ENCODE measurements at places on chromosomes 7 and 10.

DNA sequence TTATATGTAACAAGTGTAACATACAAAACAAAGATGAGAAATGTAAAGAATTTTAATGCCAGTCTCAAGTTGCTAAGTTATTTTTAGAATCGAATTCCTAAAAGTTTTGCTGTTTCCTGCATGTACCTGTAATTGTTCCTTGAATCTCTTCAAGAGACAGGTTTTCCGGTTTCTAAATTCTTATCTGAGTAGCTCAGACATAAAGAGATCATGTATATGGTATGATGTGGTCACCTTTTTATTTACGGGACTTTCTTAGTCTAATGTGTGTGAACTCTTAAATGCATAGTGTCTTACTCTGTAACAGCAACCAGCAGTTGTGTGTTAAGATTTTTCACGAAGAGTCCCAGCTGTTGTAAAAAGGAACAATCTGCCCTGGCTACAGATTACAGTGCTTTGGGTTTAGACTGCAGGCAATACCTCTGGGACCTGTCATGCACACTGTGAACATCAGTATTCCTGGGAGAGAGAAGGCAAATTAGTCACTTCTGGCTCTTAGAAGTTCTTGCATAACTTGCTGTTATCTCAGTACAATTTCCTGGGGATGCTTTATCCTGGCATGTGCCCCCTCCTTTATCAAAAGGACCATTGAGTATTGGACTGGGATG is 263.4 kb downstream of the BICC1 start:
- no peak for DNase-seq

- DNase-seq: no peak
Measured at GRCh38 chr10:983971-984655, 4.1 kb upstream of the GTPBP4 start.

DNA sequence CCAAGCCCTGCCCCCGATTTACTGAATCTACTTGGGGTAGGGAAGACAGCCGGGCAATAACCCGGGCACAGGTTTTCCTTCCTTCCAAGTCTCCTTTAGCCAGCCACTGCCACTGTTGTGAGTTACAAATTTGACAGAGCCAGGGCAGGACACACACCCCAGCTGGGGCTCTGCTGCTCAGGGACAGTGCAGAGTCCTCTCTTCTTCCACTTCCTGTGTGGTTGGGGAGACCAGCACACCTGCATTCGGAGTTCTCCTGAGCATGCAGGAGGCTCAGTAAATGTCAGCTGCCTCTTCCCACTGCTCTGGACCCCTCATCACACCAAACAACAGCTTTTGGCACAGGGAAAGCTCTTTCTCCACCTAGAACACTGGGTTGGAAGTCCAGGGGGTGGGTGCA is 21.3 kb downstream of the CHST15 start:
- no peak for DNase-seq

DNA sequence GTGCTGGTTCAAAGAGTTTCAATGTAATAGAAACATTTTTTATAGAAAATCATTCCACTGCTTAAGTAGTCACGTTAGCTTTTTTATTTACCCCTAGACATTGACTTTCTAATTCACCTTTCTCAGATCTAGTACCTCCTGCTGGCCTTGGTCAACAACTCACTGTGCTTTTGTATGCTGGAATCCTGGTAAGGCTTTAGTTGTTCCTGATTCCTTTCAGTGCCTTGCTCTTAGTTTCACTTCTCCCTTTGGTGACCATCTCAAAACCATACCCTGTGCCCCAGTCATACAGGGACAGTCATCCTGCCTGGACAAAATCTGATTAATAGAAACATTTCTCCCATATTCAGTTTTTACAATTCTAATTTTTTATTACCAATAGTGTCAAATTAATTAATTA is 130.2 kb downstream of the GPR37 start:
- no peak for DNase-seq

DNA sequence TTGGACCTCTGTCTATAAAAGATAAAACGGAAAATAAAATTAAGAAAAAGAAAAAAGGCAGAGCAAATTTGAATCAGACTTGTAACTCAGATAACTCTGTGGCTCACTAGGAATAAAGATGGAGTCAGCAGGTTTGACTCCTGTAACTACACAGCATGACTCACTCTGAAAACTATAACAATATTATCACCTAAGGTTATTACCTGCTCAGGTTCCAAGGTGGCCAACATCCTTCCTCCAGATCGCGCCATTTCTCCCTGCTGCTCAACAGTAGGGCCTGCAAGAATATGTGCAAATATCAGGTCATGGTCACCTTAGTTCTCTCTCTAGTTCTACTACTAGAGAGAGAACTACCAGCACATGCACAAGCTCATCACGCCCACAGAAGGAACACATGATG is 30.0 kb downstream of the ALDH18A1 start:
- no peak for DNase-seq

- DNase-seq: no peak
Measured at GRCh38 chr7:121307021-121307574, 21.7 kb upstream of the WNT16 start.

GRCh38 chr10:26437637-26438461 is at the start of gene APBB1IP:
TSS of gene APBB1IP (plus strand) at chr10:26438341. CDS start at chr10:26492327, 53,986 bp downstream.
- DNase-seq: no peak

DNA sequence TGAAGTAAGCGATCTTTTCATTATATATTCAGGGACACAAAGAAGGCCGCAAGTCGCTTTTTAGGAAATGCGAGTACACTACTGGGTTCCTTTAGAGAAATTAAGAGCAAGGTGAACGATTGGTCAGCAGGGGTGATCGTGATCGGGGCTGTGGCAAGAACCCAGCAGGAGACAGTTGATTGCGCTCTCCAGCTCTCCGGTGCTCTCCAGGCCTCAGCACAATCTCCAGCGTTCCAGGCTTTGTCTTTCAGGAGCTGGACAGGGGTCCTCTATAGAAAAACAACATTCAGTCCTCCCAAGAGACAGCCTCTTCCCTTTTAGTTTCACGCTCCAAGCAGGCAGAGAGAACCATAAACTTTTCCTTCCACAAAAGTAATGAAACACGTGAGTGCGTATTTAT is 170.5 kb upstream of the KLF6 start:
- no peak for DNase-seq

DNA sequence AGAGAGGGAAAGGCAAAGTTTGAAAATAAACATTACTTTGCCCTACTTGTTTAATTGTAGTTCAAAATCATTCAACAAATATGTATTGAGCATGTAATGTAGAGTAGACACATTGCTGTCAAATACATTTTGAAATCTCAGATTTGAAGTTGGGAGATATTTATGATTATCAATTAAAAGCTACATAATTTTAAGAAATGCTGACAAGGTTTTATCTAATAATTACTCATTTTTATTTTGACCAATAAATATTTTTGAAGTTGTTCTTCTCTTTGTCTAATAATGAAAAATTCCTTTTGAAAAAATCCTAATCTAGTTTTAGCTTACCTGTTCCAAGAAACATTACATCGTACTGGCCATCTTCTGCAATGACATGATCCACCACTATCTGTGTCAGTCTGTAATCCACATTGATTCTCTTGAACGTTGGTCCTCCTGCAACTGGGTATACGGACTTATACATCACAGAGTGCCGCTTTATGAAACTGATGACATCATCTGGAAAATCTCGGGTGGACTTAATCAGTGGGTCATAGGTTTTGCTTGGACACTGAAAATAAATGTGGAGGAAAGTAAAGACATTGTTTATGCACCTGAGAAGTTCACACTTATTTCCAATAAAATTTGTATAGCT is 164.7 kb downstream of the SEMA3D start:
- DNase-seq: no peak

GRCh38 chr10:101237982-101238731 is 8.9 kb upstream of the LBX1 start:
- no peak for DNase-seq

DNA sequence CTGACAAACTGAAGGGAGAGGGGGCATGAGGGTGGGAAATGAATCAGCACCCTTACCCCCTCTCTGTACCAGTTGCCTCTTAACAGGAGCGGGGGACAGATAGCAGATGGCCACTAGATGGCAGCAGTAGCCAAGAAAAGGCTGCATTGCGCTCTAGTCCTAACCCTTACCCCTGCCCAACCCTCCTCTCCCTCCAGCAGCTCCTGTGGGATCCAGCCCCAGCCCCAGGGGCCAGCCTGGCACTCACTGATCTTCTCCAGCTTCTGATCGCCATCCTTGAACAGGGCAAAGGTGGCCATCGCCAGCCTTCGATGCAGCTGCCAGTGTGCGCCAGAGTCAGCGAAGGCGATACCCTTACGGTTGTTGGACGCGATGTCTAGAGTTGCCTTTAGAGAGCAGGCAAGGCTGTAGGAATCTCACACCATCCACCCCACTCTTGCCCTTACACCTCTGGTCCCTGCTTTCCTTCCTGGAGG is 2.2 kb downstream of the CYP17A1 start:
- DNase-seq: peak; percentile 12

GRCh38 chr7:7351832-7352231 is 169.5 kb downstream of the C1GALT1 start:
- no peak for DNase-seq

GRCh38 chr10:114552050-114552449 is 106.0 kb downstream of the ABLIM1 start:
- no peak for DNase-seq

- DNase-seq: peak; percentile 38
Measured at GRCh38 chr10:71748671-71749191, 24.6 kb downstream of the VSIR start.

DNA sequence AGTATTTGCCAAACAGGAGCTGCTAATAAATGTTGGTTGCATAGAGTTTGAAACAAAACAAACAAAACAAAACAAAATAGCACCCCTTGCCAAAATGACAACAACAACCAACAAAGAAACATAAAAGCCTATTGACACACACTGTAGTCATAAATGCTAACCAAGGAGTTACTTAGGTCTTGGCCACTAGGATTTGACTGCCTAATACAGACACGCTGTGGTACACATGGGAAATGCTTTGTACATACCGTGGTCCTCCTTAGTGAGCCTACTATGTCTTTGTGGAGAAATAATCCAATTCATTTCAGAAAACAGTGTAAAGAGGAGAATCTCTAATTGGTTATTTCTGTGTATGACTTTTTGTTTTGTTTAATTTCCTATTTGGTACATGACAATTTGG is 53.2 kb upstream of the MTPN start:
- DNase-seq: no peak

GRCh38 chr7:133412942-133413341 is 160.1 kb downstream of the EXOC4 start:
- no peak for DNase-seq

DNA sequence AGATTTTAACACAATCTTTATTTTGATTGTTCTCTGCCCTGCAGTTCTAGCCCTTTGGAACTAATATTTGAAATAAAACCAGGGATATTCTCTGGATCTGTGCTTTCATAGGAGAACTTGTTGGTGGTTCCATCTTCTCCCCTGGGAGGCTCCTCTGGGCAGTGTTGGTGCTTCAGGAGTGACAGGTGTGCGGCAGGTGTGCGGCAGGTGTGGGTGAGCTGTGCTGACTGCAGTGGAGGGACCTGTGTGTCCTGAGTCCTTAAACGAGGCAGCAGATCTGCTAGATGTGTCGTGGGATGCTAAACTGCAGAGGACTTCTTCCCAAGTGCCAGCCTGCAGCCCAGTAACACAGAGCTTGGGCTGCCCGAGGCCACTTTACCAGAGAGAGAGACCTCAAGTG is 98.4 kb downstream of the LYZL1 start:
- DNase-seq: no peak

GRCh38 chr7:142957723-142958122 is 4.4 kb downstream of the KEL start:
- no peak for DNase-seq

DNA sequence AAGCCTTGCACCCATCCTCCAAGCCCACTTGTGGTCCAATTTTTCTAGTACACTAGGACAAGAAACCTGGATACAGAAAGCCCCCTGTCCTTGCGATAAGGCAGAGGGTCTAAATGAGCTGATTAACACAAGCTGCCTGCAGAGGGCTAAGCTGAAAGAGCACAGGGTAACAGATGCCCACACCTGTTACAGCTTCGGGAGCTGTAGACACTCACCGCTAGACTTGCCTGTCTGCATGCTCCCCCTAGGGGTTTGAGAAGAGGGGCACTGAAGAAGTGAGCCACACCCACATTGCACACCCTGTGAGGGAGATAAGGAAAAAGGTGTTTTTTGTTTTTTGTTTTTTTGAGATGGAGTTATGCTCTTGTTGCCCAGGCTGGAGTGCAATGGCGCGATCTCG is 386.5 kb upstream of the AUTS2 start:
- no peak for DNase-seq

- no peak for DNase-seq
Measured at GRCh38 chr10:35540296-35541164, 64.6 kb upstream of the GJD4 start.

DNA sequence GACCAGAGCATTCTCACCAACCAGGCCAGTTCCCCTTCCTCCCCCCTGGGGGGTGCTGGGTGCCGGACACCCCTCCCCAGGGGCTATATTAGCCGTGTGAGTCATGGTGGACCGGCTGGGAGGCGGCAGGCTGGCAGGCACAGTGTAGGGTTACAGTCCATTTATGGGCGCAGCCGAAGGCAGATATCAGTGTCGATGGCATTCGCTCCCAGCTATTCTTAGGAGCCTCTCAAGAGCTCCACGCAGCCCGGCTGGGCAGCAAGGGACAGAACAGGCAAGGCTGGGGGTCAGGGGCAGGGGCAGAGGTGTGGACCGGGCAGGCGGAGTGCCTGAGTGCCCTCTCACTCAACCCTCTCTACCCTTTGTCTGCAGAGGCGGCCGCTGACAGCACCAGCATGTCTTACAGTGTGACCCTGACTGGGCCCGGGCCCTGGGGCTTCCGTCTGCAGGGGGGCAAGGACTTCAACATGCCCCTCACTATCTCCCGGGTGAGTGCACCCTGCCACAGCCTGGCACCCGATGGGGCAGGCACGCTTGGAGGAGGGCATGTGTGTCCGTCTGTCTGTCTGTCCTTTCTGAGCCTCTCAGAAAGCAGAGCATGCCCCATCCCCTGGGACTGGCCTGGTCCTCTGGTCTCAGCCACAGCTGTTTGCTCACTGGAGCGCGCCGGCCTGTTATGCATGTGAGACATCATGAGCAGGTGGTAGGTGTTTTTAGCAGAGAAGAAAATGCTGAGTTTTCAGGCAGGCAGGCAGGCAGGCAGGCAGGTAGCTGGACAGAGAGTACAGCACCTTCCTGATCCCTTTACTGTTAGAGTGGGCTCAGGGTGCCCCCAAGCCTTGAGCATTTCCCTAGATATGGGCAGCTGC is at the start of gene LDB3:
Gene LDB3, plus strand, starts transcription at position 215 of the 869 bp plus-strand sequence. Its CDS starts 181 bp downstream, at position 396.
- DNase-seq: no peak

- no peak for DNase-seq
Measured at GRCh38 chr7:597348-598178, 77.9 kb upstream of the PDGFA start.

DNA sequence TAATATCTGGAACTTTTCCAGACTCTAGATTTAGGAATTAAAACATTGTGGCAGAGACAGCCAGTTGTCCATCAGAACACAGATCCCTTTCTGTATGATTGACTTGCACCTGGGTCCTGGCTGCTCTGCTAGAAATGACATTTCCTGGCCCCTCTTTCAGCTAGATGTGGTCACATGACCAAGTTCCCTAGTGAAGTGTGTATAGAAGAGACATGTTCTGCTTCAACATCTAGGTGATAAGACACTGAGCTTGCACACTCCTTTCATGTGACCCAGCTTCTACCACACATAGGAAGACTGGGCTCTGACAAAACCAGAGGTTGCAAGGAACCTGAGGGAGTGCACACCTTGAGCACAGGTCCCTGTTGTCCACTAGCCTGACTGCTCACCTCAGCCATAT is 22.8 kb upstream of the DYNC1I1 start:
- no peak for DNase-seq

- no peak for DNase-seq
Measured at GRCh38 chr7:92837000-92837749, 802 bp upstream of the CDK6 start.
